Stimulated activated naive B cell treated with anti-CD40 and anti-IgM and Interleukin-4, amounts not matched to agents 10 μg/mL and 1 μg/mL and 100 μg/mL, for 72 hours (primary cell): ENCODE measurements at places on chromosomes 4 and X.
A peak's percentile ranks its signal among the peaks of the same experiment; 100 is the strongest.

DNA sequence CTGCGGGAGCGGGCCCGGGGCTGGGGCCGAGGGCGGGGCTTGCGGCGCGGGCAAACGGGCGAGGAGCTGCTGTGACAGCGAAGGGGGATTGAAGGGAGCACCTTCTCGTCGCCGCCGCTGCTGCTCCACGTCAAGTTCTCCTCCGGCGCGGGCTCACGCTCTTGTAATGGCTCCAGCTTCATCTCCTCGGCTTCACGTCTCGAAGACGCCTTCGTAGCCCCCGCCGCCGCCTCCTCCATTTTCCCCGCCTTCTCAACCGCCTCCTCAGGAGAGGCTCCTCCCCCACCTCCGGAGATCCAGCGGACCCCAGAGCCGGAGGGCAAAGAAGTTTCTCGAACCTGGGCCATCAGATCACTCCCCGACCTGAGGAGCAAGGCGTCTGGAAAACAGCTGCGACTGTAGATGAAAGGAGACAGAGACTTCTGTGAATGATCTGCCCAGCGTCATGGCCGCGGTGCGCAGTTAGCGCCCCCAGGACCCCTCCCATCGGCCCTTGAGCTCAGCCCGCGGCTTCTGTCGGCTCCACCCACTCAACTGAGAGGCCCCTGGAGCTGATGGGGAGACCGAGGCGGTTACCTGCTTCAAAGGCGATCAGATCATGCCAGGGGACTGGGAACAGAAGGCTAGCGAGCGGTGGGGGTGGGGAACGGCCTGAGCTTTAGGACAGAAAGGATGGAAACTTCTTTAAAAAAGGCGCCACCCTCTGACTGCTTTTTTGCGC is 895 bp downstream of the USP51 start:
- DNase-seq, result peak; percentile 37

DNA sequence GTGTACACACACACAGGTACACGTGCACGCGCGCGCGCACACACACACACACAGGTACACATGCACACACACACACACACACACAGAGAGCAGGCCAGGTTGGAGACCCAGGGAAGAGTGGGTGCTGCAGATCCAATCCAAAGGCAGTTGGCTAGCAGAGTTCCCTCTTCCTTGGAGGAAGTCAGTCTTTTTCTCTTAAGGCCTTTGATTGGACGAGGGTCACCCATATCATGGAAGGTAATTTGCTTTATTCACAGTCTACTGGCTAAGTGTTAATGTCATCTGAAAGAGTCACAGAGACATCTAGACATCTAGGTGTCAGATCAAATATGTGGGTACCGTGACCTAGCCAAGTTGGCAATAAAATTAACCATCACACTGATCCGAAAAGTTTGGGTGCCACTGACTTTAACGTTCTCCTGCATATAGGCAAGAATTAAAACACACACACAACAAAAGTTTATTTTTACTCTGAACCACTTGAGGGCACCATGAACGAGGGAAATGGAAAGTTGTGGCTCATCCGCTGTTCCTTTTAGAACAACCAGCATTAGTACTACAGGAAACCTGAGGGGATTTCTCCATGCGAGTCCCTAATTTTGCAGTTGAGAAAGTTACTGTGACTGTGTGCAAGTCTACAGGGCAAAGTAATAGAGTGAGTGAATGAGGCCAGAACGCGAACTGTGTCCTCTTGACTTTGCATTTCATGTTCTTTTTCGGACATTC is 66.0 kb upstream of the STOX2 start:
- DNase-seq, result no peak

DNA sequence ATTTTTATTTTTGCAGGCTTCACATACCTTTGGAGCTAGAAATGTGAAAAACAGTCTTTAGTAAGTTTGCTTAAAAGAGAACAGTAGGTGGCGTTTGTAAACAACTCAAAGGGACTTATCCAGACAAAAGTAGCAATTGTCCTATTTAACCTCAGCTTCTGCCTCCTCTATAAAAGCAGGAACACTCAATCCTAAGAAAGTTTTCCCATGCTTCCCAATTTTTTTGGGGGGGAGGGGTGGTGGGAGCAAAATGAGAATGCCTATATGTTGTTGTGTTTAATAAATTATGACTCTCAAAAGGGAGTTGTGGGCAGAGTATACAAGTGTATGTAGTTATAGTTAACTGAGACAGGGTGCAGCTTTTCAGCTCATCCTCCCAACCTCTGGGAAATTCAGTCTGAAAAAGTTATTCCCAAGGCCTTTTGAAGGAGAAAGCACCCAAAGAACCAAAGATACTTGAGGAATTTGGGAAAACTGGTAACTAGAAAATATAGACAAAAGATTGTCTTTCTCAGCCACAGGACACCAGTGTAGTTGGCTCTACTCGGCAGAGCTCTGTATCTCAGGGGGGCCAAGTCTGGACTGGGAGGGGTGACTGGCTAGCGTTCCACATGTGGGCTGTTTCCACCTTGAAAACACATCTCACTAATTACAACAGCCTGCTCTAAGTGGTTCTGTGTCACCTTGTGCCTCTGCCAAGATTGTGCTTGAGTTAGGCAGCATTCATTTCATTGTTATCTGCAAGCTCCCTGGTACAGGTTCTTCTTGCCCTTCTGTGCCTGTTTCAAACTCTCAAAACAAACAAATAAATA is 2.8 kb downstream of the SFRP2 start:
- no peak for DNase-seq

DNA sequence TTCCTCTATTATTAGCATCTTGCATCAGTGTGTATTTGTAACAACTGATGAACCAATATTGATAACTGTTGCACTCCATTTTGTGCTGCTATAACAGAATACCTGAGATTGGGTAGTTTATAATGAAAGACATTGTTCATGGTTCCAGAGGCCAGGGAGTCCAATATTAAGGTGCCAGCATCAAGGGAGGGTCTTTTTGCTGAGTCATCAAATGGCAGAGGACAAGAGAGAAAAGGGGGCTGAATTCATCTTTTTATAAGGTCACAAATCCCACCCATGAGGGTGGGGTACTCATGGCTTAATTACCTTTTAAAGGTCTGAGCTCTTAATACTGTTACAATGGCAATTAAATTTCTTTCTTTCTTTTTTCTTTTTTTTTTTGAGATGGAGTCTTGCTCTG is 7.2 kb downstream of the MYOZ2 start:
- no peak for DNase-seq

DNA sequence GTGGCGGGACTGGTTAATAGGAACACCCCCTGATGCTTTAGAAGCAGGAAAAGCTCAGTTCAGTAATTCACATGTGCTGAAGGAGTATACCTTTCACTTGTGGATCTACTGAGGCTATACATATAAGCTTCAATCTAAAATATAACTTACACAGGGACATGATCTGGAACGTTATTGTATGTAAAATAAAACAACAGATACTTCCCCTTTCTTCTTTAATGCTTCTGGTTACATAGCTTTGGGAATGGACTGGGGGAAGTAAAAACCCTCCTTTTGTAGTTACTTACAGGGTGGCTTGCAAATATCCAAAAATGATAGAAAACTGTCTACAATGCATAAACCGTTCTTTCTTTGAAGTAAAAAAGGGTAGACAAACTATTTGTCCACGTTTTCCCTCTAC is 1.9 kb downstream of the FGG start:
- no peak for DNase-seq

- no peak for DNase-seq
Measured at GRCh38 chr4:67288964-67289363, 256.3 kb downstream of the CENPC start.

GRCh38 chrX:103794119-103794518 is 17.5 kb downstream of the PLP1 start:
- no peak for DNase-seq
